ENCODE measurements at places on chromosomes 3 and 15.

DNA sequence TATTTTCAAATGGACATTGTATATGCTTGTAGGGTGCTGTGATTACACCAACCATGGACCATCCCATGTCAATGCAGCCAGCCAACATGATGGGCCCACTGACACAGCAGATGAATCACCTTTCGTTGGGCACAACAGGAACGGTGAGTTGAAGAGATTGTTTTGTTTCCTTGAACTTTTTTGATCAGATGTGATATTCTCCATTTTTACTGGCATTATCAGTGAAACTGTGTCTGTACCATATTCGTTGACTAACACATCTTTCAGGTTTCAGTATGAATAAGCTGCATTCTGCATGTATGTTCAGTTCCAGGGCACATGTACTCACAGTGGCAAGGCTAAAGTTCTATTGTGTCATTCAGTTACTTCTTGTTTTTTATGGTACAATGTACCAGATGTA is 655.2 kb downstream of the RBMS3 start:
- no peak for DNase-seq

- no peak for DNase-seq
Observed at GRCh38 chr3:194617827-194618226, 15.4 kb downstream of the TMEM44 start.

DNA sequence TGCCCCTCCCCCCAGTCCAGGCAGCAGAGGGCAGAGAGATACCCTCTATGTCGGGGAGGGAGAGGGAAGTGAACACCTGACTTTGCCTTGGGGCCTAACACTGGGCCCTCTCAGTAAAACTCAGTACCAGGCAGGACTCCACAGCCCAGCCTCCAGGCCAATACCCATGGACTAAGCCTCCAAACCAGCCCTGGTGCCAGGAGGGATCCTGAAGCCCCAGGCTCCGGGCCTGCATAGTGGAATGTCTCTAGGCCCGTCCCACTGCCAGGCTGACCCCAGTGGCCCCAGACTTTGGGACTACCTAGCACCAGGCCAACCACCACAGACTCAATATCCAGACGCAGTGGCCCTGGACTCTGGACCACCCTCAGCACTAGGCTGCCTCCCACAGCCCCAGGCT is 46.6 kb downstream of the CRYGS start:
- no peak for DNase-seq

DNA sequence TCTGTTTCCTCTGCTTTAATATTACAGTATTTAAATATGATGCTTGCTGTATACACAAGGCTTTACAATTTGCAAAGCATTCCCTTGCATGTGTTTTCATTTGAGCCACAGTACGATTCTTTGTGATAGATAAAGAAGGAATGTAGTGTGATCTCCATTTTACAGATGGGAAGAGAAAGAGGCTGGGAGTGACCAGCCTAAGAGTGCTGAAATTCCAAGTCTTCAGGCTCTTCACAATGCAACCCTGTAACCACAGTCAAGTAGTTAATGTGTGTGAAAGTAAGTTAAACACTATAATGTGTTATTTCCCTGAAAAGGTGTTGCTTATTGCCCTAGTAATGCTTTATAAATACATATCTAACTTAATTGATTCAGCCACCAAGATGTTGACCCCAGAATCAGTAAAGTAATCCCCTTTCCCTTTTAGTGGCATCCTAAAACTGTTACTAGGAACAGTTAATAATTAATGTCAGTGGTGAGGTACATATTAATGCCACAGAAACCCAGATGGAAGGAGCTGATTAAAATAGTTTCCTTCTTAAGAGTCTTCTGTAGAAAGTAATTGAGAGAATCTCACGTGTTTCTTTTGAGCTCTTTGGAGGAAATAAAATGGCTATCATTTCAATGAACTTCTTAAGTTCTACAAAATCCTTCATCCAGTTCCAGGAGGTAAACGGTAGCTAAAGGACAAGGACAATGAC is 110.4 kb downstream of the IL12A start:
- DNase-seq: no peak

GRCh38 chr3:85758442-85758841 is 799.7 kb downstream of the CADM2 start:
- no peak for DNase-seq

GRCh38 chr15:51366920-51367319 is 25.5 kb downstream of the GLDN start:
- no peak for DNase-seq

GRCh38 chr3:43287500-43287873 is 1.1 kb downstream of the SNRK start:
- no peak for DNase-seq

DNA sequence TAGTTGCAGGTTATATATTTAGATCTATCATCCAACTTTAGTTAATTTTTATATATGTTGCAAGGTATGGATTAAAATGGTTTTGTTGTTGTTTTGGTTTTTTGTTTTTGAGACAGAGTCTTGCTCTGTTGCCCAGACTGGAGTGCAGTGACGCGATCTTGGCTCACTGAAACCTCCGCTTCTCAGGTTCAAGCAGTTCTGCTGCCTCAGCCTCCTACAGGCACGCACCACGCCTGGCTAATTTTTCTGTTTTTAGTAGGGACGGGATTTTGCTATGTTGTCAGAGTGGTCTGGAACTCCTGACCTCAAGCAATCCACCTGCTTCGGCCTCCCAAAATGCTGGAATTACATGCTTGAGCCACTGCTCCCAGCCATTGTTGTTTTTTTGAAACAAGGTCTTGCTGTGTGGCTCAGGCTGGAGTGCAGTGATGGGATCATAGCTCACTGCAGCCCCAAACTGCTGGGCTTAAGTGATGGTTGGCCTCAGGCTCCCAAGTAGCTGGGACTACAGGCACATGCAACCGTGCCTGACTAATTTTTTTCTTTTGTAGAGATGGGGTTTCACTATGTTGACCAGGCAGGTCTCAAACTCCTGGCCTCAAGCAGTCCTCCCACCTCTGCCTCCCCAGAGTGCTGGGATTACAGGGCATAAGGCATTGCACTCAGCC is 92.0 kb downstream of the ZNF609 start:
- no peak for DNase-seq

- no peak for DNase-seq
Observed at GRCh38 chr15:80870893-80871292, 91.7 kb downstream of the CEMIP start.

GRCh38 chr3:75631541-75631940 is 32.6 kb upstream of the FRG2C start:
- no peak for DNase-seq

GRCh38 chr3:23312866-23313265 is 109.7 kb downstream of the UBE2E2 start:
- no peak for DNase-seq

DNA sequence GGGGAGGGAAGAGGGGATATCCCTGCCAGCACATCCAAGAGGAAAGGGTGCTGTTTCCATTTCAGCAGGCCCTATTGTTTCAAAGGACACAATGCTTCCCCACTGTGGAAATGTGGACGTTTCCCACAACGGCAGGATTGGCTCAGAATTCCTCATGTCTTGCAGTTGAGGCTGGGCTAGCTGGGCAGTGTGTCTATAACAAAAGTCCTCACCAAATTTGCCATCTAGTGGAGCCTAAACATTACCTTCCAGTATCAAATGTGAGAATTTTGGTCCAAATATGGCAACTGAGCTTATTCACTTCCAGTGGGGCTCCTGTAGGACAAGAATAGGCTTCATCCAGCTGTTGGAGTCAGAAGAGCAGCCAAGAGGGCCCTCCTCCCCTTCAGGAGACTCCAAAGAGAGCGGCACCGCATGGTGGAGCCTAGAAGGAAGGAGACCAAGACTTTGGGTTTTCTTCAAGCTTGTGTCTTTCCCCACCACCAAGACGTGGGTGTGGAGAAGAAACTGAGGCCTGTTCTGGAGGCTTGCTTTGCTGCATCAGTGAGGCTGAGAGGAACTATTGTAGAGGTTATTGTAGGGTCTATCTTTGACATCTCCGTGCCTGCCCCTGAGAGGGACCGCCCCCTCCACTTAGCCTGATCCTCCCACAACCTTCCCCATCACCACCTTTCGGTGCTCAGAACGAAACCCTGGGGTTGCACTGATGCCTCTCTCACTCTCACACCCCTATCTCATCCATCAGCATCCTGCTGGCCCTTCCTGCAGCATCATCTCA is 45.3 kb upstream of the SLCO2A1 start:
- no peak for DNase-seq

DNA sequence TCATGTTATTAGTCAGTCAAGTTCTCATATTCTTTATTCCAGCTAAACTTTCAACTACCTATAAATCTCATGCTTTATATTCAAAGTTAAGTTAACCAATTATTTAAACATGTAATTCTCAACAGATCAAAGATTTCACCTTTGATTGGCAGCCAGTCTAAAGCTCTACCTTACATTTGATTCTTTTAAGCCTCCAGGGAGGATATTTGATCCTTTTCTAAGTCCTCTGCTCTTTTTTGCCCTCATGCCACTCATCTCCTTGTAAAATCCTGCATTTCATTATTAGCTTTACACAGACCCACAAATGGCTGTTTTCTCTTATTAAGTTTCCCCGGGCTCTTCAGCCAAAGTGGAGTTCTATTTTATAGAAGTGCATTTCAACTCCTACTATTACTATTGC is 134.1 kb downstream of the NLGN1 start:
- DNase-seq: no peak

DNA sequence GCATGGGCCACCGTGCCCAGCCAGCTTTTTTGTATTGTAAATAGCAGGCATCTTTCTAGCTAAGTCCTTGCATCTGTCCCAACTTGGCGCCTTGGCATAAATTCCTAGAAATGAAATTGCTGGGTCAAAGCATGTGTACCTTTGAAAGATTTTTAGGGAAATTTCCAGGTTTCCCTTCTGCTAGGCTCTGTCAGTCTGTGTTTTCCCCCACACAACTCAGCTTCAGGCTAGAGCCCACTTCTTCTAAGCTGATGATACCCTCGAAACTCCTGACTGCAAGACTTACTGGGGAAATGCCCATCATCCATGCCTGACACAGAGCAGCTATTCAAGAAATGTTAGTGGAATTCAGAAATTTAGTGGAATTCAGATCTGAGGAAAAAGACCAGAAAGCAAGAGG is 10.8 kb upstream of the RPL32 start:
- DNase-seq: no peak

DNA sequence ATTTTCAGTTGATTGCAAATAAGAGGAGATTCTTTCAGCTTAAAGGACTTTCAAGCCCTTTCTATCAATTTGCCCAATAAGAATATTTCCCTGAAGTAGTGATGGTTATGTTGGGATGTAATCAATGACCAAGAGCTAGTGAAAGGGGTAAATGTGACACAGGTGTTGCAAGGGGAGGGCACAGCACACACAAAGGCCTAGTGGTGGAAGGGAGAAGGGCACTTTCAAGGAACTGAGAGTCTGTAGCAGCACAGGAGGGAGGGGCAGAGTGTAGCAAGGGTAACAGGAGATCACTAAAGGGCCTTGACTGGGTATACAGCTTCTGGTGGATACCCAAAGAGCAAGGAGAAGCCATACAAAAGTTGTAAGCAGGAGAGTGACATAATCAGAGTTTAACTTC is 217.8 kb upstream of the ARHGEF26 start:
- DNase-seq: no peak

DNA sequence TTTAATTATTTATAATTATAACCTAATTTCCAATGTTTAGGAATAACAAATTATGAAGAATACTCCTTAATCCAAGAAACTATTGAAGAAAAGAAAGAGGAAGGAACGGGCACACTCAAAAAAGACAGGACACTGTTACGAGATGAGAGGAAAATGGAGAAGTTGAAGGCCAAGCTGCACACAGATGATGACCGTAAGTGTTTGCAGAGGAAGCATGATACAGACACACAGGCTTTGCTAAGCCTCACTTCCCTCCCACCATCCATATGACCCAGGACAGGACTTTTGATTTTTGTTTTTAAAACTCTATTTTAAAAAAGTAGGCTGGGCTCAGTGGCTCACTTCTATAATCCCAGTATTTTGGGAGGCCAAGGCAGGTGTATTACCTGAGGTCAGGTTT is 389.4 kb upstream of the TPM1 start:
- no peak for DNase-seq

DNA sequence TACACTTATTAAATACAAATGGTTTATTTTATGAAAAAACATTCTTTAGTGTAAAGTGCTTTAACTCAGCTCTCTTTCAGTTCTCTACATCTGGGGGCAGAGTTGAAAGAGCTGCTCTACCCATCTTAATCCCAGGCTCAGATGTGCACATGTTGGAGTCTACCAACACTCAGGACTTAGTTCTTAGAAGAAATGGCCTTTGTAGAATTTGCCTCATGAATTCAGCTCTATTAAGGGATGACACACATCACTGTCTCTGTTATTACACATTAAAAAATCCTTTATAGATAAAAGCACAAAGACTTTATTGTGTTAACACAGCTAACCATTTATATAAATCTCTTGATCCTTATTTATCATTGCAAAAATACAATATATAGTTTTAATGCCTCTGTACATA is 31.7 kb upstream of the GSK3B start:
- DNase-seq: no peak

DNA sequence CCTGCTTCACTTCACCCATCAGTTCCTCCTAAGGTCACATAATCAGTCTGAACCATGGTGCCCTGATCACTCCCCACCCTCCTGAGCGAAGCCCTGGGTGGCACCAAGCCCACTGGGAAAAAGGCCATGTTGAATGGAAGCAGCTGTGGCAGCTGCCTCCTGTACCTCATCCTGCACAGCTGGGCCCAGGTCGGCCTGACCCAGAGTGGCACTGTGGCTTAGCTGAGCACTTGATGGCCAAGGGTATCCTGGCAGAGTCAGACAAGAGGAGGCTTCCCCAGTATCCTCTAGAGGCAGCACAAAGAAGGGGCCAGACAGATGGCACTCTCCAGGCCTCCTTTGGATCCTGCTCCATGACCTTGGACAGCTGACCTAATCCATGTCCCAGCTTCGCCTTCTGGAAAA is 68.4 kb downstream of the TLE3 start:
- no peak for DNase-seq

DNA sequence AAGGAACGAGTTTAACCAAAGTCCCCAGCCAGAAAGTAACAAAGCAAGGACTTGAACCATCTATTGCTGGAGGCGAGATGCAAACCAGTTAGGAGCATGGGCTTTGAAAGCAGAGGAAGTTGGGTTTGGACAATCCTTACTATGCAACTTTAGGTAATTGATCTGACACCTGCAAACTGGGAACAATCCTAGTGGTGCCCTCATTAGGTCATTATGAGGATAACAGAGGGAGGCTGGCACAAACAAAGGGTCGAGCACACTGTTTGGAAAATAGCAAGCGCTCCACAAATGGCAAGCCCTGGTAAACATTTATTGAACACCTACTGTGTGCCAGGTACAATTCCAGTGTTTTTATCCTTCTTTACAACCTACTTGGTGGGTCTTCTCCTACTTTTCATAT is 45.6 kb downstream of the WNT5A start:
- no peak for DNase-seq

GRCh38 chr15:83106994-83107840 is at the start of gene TM6SF1:
Gene TM6SF1 (plus strand): TSS chr15:83107645. CDS start chr15:83107681, 36 bp downstream.
- no peak for DNase-seq

- no peak for DNase-seq
Observed at GRCh38 chr3:40290396-40290795, 19.1 kb upstream of the EIF1B start.

GRCh38 chr15:40828447-40829036 is at the start of gene PPP1R14D:
Gene PPP1R14D (minus strand): TSS chr15:40828708. CDS start chr15:40828641, 67 bp downstream.
- no peak for DNase-seq

All from DMS79 (cell line).